ENCODE measurements at places on chromosomes 11 and 22. TPM values are rescaled to one million over a fixed set of nuclear protein-coding genes. Genes with fewer than 3 reads are reported as not detected.

- DNase-seq: no peak
These were observed 105.8 kb downstream of the PRMT3 start for GRCh38 chr11:20493340-20493739.

GRCh38 chr11:106879832-106880546 is 138.3 kb downstream of the GUCY1A2 start:
- no peak for DNase-seq

DNA sequence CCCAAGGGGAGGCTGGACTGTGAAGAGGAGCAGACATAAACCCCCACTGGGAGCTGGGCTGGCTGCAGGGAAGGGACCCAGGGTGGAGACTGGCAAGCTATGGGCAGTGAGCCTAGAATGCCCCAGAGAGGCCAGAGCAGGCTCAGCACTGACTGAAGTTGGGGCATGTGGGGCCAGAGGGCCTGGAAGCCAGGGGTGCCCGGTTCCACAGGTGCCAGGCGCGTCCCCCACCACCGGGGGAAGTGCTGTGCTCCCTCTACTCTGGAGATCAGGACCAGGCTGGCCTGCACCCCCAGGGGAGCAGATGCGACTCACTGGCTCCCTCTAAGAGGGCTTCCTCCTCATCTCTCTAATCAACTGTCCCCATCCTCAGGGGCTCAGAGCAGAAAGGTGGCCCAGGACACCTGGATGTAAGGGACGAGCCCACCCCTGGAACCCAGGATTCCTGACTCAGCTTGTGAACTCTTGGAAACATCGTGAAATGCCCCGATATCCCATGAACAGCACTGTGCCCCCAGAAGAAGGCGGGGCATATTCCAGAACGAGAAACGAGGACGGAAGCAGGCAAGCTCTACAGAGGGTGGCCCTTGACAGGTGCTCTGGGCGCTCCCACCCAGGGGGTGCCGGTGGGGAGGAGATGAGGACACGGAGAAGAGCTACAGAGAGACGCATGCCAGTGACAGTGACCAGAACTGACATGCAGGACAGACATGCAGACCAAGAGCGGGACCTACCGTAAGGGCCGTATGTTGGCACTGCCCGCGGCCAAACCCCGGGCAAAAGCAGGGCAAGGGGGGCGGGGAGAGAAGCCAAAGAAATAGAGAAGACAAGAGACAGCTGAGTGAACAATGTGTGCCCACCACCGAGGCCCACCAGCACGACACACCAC is 20.4 kb downstream of the MAFF start:
- DNase-seq: no peak

- DNase-seq: no peak
These were observed 23.9 kb upstream of the NECTIN1 start for GRCh38 chr11:119752946-119753345.

GRCh38 chr11:92259861-92260260 is 35.2 kb downstream of the FAT3 start:
- no peak for DNase-seq

RNH1 gene
- 184 TPM for total RNA-seq

DMC1 gene
- total RNA-seq: 1.5 TPM
